ENCODE measurements at places on chromosomes 12 and 14.
A peak's percentile ranks its signal among the peaks of the same experiment; 100 is the strongest.

- peak; percentile 49 for DNase-seq
These were observed 61.3 kb upstream of the RESF1 start for GRCh38 chr12:31897781-31898503.

DNA sequence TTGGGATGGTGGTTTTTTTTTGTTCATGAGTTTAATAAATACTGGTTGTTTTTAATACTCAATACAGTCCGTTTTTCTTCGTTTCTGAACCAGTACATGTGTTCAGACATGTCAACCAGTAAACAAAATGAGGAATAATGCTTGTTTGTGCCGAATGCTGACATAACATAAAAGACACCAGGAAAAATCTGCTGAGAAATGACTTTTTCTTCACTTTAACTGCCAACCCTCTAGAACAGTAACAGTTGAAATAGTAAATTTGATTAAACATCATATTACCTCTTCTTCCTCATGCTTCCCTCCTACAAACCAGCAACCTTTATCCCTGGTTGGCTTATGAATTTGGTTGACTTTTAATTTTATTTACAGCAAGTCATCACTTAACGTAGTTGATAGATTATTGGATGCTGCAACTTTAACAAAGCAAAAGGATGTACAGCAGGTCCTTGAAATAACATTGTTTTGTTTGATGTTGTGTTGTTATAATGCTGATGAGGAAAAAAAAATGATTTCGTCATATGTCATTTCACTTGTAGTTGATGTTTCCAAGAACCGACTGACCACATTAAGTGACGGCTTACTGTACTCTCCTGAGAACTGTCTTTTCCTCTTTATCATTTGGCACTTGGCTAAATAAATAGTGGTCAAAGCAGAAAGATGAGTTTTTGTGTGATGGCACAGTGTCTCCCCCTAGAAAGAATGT, 340.5 kb downstream of the TMTC2 start:
- DNase-seq: peak; percentile 30

DNA sequence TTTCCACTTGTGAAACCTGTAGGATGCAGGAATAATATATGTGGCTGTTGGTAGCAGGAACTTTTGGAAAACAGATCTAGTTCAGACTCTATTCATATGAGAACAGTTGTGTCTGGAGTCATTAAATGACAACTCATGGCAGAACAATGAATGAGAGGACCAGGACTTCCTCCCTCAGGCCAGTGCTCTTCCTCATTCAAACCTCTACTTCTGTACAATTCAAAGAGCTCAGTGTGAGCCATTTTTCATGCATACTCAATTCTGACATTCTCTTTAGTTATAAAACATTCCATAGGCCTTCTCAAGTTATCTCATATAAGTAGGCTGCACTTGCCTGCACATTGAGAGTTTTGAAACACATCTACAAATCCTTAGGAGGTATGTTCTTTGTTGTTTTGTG, 1526.6 kb upstream of the FLRT2 start:
- no peak for DNase-seq

GRCh38 chr12:7219599-7220243, 30.2 kb downstream of the PEX5 start:
- DNase-seq: peak; percentile 89

DNA sequence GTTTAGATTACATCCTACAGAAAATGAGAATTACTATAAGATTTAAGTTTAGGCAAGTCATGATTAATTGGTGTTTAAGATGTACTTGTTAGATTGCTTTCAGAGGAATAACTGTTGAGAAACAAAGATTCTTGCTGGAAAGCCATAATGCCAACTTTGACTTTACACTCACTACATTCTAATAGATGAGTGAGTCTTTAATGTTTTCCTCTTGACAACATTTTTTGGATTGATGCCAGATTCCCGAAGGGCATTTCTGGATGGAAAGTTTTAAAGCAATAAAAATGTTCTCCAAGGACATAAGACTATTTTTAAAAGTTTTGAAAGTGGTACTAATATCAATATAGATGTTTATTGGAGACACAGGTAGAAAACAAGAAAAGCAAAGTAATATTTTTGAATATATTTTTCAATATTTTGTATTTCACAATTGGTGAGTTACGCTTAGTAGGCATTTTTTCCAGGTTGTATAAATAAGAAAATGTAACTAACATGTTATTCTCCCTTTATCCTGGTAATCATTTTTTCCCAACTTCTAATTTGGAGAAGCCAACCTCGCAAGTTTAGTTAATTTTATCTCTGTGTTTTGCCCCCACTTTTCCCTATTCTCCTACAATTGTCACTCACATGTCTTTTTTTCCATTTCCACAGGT, 307.3 kb downstream of the CEP128 start:
- no peak for DNase-seq

- peak; percentile 34 for DNase-seq
These were observed 412.9 kb downstream of the RAD51B start for GRCh38 chr14:68232300-68233055.
